ENCODE measurements at places on chromosomes 4 and X.

DNA sequence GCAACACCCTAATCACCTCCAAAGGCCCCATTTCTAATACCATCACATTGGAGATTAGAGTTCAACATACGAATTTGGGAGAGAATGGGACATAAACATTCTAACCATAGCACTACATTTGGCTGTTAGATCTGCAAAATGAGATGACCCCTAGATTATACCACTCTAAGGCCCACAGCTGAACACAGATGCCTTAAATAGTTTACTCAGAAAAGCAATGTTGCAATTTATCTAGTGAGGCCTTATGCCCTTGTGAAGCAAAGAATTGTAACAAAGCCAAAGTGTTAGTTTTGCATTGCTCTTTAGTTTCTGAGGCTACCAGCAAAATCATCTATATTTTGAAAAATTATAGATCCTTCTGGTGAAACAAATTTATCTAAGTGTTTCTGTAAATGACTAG lies 31.6 kb upstream of the ARHGEF6 start:
- no peak for DNase-seq

DNA sequence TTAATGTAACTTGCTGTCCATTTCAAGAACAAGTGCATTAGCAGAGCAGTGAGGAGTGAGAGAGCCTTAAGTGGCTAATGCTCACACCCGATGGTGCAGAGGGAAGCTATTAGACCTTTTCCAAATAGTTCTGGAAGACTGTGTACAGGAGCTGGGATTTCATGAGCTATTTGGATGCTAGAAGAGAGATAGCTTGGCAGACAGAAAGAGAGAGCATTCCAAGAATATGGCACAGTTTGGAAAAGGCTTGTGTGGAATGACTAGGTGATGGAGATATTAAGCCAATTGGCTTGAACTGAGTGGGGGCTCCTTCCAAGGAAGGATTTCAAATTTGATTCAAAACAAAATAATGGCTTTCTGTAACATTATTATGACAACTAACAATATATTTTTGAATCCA lies 1097.2 kb upstream of the TENM3 start:
- no peak for DNase-seq

GRCh38 chr4:176271749-176272148 lies 2.7 kb upstream of the ASB5 start:
- no peak for DNase-seq

GRCh38 chrX:2486476-2487133 lies 14.2 kb downstream of the DHRSX start:
- DNase-seq, result no peak

GRCh38 chrX:153635788-153636668 lies 11.0 kb upstream of the DUSP9 start:
- DNase-seq, result peak; percentile 3

- DNase-seq, result no peak
Measured at GRCh38 chrX:114006664-114007063, 577.2 kb upstream of the HTR2C start.

- DNase-seq, result no peak
Measured at GRCh38 chr4:166823126-166823525, 411.2 kb downstream of the SPOCK3 start.

GRCh38 chr4:113740857-113741379 lies 20.6 kb downstream of the CAMK2D start:
- no peak for DNase-seq

DNA sequence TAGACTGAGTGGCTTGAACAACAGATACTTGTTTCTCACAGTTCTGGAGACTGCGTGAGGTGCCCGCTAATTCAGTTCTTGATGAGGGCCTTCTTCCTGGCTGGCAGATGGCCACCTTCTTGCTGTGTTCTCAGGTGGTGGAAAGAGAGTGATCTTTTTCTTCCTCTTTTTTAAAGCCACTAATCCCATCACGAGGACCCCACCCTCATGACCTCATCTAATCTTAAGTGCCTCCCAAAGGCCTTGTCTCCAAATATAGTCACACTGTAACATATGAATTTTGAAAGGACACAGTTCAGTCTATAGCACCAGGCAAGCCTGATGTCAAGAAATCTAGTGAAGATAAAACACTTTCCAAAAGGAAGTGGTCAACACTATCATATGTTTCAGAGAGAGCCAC lies 12.4 kb downstream of the VAMP7 start:
- no peak for DNase-seq

DNA sequence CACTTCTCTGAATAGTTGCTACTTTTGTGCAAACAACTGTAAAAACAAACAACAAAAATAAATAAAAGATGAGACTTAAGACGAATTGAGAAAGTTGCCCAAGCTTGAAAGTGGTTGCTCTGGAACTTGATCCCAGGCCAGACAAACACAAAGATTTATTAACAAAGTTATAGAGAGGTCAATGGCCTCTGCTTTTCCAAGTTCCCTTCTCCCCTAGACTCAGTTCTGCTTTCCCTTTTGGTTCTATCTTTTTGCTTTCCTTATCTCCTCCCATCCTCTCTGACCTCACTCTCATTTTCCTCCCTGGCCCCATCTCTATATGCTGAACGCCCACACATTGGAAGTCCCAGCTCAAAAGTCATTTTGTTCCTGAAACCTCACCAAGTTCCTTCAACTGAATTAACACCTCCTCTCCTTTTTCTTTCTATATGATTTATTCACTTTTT lies 82.7 kb downstream of the MXRA5 start:
- DNase-seq, result no peak

DNA sequence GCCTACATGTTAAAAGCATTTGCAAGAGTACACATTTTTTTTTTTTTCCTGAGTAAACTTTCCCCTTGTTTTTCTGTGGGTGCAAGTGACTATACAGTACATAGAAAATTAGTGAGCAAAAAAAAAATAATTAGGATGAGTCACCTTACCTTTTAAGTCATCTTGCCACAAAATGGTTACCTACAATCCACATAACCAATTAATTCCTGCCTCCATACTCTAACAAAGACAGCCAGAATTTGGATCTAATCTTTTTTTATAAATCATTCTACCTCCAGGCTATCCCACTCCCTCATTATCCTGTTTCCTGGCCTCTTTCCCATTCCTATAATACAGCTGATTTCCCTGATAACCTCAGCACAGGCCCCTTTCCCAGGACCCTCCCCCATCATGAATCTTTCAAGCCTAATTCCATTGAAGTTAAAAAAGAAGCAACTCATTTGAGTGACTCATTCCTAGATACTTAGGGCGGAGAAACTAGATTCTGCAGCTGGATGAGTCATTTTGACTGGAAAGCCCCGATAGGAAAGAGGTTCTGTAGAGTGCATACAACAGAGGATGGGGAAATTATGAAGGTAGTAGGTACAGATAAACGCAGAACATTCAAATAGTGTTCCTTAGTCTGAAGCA lies 128.2 kb downstream of the C4orf51 start:
- DNase-seq, result no peak

- DNase-seq, result peak; percentile 82
Measured at GRCh38 chrX:134604701-134605311, 53.5 kb downstream of the PLAC1 start.

DNA sequence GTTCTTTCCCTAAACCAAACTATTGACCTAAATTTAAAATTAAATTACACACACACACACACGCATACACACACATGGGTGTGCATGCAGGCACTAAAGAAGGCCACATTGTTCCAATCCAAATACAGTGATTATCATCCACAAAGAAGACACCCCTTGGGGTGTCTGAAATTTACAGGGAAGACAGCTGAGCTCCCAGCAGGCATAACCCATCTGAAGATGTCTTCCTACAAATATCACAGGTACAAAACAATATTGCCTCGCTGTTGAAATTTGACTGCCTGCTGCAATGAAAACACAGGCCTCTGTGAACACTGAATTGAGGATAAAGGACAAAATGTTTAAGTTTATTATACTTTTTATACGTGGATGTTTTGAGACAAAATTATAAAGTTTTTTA lies 50.2 kb upstream of the SLC7A11 start:
- no peak for DNase-seq

DNA sequence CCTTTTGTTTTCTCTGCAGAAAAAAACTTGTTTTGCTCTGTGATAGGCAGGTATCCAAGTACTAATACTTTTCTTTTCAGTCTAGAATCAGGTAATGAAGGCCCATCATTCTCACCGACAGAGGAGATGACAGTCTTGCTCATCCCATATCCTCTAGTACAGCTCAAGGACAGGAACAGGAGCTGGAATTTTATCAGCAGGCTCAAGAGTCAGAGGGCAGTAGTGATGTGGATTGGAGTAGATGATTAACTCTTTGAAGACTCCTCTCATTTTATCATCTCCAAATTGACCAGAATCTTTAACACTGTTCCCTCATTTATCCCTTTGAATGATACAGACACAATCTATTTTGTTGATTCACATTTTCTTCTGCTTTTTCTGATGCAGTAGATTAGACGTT lies 162.7 kb downstream of the FRAS1 start:
- peak; percentile 36 for DNase-seq

DNA sequence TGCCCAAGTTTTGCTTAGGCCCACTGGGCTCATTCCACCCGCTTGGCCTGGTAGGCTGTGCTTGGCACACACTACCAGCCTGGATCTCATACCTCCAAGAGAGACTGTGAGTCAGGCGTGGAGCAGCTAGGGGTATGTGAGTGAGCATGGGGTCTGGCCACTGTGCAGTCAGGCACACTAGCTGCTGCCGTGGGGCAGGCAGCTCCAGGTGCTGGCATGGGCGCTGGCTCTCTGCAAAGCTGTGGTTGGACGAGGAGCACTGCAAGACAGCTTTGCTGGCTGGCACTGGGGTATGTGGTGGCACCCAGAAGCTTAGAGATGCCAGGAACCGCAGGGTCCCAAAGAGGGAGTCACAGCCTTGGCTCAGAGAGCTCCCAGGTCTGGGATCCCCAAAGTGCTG lies 377.8 kb downstream of the KCTD8 start:
- DNase-seq, result no peak

GRCh38 chr4:67687636-67688035 lies 13.3 kb downstream of the UBA6 start:
- no peak for DNase-seq

DNA sequence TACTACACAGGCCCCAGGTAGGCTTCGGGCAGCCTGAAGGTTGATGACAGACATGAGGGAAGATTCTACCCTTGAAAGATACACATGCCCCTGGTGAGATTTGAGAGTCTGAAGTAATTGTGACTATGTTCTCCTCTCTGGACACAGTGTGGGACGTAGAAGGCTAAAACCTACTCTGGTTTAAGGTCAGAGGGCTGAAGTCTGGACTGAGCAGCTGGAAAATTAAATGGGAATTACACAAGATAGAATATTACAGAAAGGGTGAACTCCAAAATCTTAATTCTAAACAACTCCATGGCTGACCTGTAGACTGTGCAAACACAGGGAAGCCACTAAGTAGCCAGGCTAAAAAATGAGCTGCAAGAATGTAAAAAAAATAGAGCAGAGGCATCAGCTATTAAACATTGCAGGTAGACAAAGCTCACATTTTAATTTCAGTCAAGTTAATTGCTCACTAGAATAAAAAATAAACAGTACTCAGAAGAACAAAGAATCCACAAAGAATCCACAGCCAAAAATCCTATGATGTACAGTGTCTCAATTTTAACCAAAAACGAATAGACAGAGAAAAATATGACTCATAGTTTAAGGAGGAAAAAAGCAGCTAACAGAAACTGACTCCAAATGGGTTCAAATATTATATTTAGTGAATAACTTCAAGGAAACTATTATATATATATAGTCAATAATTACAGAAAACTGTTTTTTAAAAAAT lies 170.4 kb downstream of the PCDH18 start:
- no peak for DNase-seq

GRCh38 chr4:2135083-2135482 lies 76.0 kb downstream of the NAT8L start:
- DNase-seq, result peak; percentile 32

DNA sequence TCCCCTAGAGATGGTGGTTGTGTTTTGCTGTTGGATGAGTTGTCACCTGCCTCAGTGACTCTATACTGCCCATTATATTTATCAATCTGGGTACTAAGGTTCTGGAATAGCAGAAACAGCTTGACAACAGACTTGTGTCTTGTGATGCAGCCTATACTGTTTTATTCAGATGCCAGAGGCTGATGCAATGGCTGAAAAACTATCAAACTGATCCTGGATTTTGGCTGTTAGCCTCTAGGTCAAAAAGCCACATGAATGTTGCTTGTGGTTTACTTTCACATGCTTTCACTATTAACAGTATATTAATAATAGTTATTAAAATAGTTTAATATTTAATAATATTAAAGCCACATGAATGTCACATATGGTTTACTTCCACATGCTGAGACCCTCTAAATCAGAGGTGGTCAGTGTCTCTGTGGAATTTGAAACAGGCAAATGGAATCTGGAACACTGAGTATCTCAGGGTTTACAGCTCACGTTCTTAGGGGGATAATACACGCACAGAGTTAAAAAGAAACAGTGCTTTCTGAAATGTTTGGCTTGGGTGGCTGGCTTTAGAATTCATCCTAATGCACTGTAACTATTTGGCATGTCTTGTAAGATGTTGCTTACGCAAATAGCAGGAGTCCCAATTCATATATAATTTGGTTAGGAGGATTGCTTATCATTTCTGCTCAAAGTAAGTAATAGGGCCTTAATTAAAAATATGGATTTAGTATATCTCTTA lies 82.5 kb upstream of the LCORL start:
- DNase-seq, result no peak

DNA sequence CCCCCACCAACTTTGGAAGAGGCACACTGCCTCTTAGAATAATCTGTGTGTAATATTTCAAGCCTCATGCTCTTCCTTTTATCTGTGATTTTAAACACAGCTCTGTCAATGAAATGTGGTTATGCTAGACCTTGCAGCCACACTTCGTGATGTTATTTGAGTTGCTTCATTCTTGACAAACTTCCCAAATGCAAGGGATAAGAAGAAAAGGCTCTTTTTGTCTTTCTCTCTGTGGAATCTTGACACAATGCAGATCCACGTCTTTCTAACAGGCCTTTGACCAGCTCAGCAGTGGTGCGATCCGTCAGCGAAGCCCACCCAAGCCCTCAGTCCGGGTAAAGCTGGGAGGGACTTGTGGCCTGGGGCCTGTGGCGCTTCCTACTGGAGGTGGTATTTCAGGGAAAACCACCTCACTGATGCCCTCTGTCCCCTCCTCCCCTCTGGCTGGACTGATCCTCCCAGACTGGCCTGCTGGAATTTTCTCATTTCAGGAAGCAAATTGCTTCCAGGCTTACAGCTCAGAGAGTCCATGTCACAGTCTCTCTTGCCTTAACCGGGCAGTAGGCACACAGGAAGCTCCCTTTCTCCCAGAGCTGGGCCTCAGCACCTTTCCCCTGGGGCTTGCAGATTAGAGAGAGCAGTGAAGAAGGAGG lies 19.5 kb upstream of the CCKAR start:
- DNase-seq, result no peak

DNA sequence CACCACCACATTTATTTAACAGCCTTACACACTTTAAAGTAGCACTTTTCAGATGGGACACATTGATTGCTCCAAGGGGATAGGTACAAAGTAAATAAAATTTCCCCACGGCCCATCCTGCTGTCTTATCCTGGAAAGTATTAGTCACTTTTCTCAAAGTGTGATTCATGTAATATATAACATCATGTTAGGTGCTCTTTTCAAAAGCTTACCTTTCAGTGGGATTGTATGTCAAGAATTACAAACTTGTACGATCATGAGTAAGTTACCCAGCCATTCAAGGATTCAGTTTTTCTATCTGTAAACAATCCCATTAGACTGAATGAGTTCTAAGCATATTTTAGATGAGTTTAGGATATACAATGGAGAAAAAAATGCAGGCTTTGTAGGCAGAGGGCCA lies 876.6 kb upstream of the GRID2 start:
- DNase-seq, result no peak

- DNase-seq, result no peak
Measured at GRCh38 chr4:29319663-29320340, 1400.4 kb upstream of the PCDH7 start.
